NCI-H524 (cell line): ENCODE measurements at places on chromosomes 13 and 19.
A peak's percentile ranks its signal among the peaks of the same experiment; 100 is the strongest.

GRCh38 chr19:49567861-49568441 lies 12.4 kb downstream of the NOSIP start:
- no peak for DNase-seq

DNA sequence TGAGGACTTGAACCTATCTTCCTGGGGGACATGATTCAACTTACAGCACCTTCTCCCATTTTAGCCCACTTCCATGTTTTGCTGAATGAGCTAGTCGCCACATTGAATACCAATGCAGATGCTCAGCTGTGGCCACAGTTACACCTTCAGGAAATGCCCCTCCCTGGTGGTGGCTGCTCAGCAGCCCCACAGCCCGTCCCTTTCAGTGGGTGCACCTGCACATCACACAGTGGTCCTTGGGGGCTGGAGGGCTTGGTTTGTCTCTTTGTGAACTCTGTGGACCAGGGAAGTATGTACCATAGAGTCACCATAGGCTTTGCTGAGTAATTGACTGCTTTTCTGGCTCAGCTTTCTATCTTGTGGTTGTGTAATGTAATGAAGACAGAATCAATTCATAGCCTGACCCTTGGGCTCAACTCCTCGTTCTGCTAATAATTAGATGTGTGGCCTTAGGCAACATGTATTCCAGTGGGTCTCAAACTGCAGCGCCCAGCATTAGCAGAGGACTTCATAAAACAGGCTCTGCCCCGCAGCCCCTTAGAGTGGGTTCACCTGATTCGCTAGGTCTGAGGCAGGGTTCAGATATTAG lies 48.1 kb upstream of the FARP1 start:
- DNase-seq, result no peak

GRCh38 chr13:100428986-100429385 lies 159.6 kb downstream of the GGACT start:
- DNase-seq, result no peak

DNA sequence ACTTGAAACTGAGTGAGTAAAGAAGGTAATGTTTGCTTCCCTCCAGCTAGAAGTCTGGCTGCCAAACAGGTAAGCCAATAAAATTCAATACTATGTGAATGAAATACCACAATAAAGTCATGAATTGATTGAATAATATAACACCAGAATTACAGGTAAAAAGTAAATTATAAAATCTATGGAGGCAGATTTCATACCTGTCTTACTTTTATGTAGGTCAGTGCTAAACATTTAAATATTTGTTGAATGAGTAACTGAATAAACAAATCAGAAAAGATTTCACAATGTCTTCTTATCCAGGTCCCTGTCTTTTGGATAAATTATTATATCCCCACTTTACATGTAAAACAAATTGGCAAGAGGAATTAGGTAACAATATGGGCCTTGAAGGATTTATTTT lies 62.7 kb downstream of the MICU2 start:
- no peak for DNase-seq

DNA sequence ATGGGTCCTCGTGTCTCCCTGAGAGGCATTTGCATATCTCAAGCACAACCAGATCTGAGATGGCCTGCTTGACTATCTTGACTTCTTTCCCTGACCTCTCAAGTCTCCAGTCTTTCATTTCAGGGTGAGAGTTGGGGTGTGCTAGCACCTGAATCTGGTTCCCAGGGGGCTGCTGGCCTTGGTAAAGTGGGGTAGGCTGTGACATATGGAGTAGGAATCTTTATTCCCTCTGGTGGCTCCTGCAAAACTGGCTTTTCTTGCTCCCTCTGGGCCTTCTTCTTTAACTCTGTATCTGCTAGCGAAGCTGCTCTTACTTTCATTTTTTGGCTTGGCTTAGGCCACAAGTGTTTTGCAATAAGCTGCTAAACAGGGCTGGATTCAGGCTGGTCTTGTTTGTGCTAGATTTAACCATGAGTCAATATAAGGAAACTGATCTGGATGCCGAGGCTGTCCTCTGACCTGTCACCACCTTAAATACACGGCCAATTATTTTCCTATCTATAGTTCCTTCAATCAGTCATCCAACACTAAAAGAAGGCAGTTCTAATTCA lies 42.3 kb downstream of the ZNF493 start:
- no peak for DNase-seq

DNA sequence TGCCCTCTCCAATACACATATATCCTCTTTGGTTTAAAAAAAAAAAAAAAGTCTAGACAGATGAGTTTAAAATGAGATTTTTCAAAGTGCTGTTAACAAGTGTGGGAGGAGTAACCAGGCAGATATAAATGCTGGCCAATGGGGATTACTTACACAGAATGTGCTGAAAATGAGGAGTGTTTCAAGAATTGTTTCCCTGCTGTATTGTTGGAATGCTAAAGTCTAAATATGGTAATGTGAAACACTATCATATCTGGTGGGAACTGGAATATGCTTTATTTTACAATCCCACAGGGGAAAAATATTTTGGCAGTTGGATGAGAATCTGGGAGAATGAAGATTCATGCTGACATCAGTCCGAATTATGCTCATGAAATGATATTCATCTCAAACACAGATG lies 250.7 kb downstream of the DCT start:
- DNase-seq, result no peak

DNA sequence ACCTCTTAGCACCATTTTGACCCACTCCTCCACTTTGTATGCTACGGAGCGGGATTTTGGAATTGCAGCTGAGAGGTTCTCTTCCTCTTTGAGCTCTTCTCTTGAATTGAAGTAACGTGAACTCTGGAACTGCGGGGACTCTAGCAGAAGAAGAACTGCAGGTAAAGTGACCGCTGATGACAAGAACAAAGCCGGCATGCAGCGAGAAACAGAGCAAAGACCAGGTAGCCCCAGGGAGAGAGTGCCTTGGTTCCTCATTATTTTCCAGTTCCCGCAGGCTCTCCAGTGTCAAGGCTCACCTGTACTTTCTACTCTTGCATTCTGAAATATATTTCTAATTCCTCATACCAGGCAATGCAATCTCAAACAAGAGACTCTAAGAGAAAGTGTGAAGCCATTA lies 260.3 kb upstream of the GPC6 start:
- DNase-seq, result no peak

- DNase-seq, result peak; percentile 80
Observed at GRCh38 chr13:99854366-99854765, 117.2 kb downstream of the ZIC5 start.

DNA sequence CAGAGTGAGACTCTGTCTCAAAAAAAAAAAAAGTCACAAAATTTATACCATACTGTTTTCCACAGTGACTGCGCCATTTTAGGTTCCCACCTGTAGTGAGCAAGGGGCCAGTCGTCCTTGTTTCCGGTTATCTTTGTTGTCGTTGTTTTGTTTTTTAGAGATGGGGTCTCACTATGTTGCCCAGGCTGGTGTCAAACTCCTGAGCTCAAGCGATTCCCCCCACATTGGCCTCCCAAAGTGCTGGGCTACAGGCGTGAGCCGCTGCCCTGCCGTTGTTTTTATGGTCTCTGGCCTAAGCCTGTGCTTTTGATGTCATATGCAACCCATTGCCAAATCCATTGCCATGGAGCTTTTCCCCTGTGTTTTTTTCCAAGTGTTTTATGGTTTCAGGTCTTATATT lies 3.3 kb downstream of the UPF3A start:
- no peak for DNase-seq
